ENCODE measurements at places on chromosomes 1 and 21.

DNA sequence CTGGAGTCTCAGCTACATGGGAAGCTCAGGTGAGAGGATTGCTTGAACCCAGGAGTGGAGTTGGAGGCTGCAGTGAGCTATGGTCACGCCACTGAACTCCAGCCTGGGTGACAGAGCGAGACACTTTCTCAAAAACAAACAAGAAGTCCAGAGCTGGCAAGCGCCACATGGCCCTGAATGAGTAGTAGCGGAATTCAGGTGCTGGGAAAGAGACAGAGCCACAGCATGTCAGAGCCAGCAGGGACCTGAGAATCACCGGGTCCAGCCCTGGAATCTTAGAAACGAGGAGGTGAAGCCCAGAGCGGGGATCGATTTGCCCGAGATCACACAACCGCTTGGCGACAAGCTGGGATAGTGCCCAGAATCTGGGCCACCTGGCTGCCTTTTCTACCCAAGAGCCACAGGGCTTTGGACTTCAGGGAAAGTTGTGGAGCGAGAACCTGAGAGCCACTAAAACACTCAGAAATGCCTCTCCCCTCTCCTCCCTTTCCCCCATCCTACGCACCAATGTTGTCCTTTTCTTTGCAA is 9.8 kb downstream of the ARL8A start:
- DNase-seq = no peak

- no peak for DNase-seq
These were observed 19.0 kb downstream of the MEF2D start for GRCh38 chr1:156481527-156481926.

- DNase-seq = no peak
These were observed 27.4 kb downstream of the RRP15 start for GRCh38 chr1:218312509-218312908.

DNA sequence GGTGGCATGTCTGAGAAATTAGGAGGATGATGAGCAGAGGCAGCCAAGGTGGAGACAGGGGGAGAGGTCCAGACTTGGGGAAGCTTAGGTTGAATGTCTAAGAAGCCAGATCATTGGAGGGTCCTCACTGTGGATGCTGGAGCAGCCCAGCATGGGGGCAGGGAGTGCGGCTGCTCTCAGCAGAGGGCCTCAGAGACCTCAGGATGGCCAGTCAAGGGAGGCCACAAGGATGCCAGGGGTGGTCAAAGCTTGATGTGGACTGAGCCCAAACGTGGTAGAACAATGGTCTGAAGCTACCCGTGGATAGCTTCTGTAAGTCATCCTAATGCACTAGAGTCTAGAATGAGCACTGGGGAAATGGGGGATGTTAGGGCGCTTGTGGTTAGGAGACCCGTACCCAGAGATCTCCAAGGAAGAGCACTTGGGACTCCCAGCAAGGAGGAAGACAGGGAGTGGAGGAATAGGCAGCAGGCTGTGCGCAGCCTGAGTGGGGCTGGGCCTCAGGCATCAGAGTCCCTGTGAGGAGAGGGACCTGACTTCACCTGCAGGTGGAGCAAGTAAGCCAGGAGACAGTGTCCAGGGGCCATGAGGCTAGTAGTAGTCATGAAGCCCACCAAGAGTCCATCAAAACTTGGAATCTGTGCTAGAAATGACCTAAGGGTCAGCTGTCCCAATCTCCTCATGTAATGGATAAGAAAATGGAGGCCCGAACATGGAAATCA is 4.3 kb upstream of the S100A9 start:
- no peak for DNase-seq

GRCh38 chr1:183783342-183783741 is 21.6 kb upstream of the RGL1 start:
- DNase-seq = no peak

DNA sequence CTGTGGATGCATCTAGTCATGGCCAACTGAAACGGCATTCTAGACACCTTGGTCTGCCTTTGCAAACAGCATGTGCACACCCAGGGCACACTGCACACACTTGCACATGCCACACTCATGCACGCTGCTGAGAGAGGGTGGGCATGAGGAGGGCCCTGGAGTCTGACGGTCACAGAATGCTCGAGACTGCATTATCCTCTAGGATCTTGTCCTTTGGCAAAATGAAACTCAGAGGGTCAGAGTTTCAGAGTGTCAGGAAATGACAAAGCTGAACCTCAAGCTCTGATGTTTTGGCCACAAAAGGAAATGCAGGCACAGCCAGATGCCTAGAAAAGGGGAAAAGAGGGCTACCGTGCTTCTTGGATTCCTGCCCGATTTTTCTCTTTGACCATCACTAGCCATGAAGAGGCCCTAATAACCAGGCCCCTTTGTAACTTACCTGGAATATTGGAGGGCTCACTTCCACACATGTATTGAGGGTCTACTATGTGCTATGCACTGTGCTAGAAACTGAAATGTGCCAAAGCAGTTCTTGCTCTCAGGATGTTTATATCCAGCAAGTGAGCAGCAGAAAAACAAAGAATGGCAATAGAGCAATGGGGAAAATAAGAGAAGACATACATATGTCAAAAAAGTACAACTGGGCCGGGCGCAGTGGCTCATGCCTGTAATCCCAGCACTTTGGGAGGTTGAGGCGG is 65.4 kb downstream of the TOMM20 start:
- DNase-seq = no peak

DNA sequence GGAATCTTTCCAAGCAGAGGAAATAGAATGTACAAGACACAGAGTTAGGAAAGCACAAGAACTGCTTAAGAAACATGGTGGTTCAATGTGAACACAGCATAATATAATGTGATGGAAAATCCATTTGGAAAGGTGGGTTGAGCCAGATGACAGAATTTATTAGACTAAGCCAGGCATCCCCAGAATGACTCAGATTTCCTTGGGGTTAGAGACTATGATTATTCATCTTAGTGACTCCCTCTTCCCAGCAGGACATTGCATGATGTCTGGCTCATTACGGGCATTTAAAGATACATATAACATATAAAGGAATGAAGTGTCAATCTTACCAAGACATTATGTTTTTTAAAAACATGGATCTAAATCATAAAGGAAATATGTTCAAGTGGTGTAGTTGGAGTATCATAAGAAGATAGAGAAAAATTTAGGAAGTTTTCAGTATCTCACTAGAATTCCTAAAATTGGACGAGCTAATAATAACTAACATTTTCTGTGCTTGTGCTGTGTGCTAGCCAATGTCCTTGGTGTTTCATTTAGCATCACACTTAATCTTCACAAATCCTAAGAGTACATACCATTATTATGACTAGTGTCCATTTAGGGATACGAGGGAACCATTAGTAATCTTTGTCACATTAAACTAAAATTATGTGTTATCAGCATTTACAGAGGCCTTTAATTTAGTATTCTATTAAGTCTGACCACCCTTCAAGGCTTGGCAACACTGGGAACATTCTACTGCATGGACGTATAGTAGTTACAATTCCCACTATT is 41.0 kb upstream of the ST6GALNAC5 start:
- DNase-seq = no peak

DNA sequence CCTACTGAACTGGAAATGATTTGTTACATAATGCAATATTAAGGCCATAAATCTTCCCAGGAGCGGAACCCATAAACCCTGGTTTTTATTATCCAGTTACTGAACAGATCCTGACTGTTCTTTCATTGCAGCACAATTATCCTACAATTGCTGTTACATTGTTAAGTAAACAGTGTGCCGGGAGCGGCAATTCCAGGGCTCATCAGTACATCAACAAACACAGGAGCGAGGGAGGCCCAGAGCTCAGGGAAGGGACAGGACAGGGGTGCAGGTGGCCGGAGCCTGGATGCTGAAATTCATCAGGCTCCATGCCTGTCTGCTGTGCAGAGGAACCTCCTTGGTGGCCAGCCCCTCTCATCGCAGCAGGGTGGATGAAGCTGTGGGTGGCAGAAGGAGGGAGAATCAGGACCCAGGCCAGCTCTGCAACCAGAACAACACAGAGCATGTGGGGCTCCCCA is 544.7 kb downstream of the NPHP4 start:
- DNase-seq = no peak

All from activated CD4-positive, alpha-beta T cell treated with anti-CD3 and anti-CD28 coated beads, Interleukin-2, amount 50 U/mL, for 48 hours (primary cell).